MCF 10A (cell line): ENCODE measurements at places on chromosomes 5 and 9.

- peak; percentile 47 for DNase-seq
Observed at GRCh38 chr5:117547192-117547591, 972.6 kb upstream of the SEMA6A start.

DNA sequence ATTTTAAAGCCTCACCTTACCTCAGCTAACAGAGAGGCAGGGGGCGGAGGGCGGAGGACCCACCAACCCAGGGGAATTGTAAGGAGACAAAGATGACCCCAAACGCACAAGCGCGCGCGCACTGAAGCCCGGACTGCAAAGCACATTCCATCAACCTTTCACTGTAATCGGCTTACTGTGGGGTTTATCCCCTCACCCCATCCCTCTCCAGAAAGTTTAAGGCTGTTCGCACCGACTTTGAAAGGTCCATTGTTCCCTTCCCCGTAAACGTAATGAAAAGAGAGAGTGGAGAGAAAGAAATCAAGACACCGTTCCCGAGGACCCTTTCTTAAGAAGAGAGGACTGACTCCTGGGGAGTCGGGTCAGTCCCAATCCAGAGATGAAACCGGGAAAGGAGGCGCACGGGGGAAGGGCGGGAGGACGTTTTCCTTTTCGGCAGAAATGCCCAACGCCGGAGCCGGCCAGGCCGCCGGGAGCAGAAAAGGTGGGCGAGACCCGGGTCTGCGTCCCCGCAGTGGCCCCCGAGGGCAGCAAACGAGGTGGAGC is 464 bp downstream of the CEMIP2 start:
- DNase-seq: peak; percentile 39

DNA sequence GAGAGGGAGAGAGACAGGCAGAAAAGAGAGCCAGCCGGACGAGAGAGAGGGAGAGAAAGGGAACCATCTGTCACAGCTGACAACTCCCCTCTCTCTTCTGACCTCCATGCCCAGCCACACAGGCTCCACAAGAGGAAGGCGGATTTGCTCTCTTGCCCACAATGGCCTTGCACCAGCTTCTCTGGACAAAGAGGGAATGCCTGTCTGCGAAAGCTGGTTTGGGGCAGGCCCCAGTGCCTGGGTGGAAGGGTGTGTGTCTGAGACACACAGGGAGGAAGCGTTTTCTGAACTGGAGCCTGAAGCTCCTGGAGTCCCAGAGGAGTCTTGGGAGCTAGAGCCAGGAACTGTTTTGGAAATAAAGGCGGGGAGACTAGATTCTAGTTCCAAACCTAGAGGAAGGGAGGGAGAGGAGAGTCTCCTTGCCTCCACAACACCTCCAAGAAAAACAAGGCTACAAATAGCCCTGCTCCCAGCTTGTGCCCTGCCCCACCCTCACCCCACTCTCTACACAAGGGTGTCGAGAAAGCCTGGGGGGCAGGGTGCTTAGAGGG is 12.5 kb downstream of the C1QTNF2 start:
- DNase-seq: no peak

DNA sequence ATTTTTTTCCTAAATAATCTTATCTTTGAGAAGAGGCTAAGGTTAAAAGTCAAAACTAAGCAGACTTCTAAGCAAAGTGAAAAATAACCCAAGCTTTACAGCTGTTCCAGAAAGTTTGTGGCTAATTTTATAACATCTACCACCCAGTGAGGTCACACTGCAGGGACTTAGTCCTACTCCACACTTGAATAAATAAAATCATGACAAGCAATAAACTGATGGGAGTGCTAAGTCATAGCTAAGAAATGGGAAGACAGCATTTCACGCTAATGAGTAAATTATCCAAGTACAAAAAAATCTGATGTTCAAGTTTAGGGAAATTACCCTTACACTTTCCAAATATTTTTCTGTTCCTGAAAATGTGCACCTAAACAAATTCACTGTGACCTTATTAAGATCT is 47.7 kb downstream of the ZNF608 start:
- DNase-seq: no peak

DNA sequence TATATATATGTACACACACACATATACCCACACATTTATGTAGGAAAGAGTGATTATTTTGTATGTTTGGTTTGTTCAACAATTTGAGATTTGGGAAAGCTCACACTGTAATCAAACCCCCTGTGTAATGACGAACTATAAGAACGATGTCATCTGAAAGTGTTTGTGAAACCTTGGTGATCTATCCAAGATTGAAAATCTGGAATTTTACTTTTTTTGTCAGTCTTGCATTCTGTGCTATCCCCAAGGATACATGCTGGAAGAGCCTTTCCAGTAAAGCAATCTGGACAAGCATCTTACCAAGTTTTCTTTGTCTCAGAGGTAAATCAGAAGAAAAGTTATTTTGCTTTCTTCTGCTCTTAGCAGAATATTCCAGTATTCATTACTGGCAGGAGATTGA is 23.3 kb downstream of the SGCD start:
- DNase-seq: no peak

DNA sequence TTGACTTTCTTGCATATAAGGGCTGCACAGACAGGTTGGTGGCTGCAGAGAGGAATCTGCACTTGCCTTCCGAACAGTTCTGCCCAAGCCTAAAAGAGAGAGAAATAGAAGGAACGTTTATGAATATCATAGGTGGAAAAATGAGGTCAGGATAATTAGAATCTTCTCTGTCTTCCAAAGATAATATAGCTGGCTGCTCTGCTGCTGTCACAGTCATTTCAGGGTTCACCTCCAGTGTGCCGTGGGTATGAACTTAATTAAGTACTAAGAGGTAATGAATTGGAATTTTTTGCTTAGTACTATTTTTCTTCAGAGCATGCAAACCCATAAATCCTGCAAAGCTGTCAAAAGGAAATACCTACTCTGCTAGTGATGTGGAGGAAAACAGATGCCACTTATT is 82.2 kb downstream of the PRDM6 start:
- DNase-seq: no peak

DNA sequence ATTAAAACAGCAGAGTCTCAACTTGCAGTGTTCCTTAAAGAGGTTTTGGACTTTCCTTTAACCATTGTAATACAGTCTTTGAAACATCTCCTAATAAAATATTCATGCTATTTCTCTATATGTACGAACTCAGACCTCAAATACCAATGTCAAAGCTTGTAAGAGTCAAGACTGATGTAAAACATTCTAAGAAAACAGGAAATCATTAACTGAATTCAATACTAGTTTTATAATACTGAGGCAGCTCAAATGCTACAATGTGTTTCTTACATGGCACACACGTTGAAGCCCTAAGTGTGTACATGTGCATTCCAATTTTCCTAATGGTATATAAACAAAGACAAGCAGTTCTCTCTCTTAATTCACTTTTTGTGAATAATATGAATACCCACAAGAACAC is 11.6 kb downstream of the PSIP1 start:
- no peak for DNase-seq

DNA sequence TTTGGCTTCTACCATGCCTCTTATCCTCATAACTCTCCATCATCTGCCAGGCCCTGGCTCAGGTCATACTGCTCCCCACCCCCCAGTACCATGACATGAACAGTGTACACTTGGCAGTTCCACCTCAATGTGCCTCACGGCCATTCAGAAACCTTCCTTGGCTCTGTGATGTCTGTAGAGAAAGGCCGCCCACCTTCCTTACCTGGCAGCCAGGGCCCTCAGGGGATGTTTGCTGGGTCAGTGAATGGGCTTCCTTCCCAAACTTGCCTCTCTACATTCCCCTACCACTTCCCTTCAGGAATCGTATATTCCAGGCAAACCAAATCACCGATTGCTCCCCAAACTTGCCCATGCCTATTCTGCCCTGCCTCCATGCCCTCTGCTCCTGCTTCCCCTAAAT is 101.1 kb downstream of the PSD2 start:
- no peak for DNase-seq

- DNase-seq: no peak
Observed at GRCh38 chr5:58786711-58787303, 203.9 kb downstream of the RAB3C start.

DNA sequence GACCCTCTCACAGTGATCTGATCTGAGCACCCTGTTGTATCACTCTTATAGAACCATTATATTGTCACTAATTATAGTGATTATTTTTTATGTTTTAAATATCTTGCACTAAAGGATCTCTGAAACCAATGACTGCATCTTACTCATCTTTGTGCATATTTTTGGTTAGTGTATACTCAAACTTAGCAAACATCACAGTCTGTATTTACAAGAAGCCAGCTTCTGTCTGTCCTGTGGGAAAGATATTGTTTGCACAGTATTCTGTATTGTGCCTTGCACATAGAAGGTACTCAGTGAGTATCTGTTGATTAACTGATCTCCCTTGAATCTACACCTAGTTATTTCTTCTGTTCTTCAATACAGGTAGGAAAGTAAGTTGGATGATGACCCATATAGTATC is 131.5 kb downstream of the PAM start:
- no peak for DNase-seq

DNA sequence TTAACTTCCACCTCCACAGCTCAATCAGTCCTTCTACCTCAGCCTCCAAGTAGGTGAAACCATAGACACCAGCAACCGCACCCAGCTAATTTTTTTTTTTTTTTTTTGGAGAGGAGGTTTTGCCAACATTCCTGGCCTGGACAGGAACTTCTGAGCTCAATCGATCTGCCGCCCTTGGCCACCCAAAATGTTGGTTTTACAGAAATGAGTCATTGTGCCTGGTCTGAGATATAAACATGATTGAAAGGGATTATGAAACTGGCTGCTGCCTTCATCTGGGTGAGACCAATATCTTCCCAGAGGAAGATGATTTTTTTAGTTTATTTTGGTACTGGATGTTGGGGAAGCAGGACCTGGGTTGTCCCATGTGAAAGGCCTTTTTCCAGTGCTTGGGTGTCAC is 9.2 kb downstream of the TAF11L12 start:
- peak; percentile 65 for DNase-seq

DNA sequence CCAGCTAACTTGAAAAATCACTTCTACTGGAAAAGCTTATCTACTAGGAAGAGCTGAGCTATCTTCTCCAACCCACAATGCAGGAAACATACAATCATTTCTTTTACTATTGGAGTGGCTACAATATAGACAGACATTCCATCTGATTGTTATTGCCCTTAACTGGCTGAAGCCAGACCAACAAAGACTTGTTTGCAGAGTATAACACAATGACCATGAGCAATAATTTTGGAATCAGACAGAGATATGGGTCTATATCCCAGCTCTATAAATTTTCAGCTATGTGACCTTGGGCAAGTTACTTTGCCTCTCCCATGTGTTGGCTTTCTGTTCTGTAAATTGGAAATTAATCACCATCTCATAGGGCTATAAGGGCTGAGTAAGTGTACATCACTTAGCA is 244.7 kb upstream of the SLC30A5 start:
- no peak for DNase-seq

- no peak for DNase-seq
Observed at GRCh38 chr5:169814522-169814921, 165.8 kb downstream of the INSYN2B start.

DNA sequence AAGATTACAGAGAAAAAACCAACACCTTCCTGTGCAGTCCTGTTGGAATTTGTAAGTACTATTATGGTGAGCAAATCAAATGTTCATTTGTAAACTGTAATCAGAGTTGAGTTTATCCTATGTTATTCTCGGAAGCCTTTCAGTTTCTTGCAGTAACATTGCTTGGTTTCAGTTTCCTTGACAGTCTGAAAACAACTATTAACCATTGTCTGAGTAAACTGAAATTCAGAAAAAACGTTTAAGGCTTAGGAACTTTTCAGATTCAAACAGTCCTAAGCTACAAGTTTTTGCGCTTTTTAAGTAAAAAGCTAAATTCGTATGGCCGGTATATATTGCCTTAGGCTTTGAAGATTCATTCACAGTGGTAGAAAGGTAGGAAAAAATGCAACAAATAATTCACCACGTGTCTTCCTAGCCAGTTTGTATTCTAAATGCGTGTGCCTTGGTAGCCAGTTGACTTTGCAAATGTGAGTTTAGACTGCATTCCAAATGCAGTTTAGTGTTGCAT is 2.5 kb downstream of the GPBP1 start:
- peak; percentile 36 for DNase-seq
